ENCODE measurements at places on chromosomes 4 and X.

DNA sequence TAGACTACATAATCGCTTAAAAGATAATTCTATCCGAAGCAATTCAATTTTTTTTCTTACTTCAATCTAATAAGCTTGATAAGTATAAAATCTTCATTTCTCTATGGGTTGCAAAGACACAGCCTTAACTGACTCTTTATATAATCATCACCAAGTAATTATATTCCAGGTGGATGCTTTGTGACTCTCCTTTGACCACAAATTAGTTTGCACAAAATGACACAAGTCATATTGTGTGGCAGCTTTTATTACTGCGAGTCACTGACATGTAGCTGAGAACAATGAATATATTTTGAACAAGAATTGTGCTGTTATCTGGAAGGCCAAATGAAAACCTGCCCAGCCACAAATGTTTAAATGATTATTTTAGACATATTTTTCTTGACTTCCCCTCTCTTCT lies 1727.8 kb downstream of the ARAP2 start:
- no peak for DNase-seq

GRCh38 chrX:153485396-153486080 lies 9.2 kb upstream of the BGN start:
- no peak for DNase-seq

DNA sequence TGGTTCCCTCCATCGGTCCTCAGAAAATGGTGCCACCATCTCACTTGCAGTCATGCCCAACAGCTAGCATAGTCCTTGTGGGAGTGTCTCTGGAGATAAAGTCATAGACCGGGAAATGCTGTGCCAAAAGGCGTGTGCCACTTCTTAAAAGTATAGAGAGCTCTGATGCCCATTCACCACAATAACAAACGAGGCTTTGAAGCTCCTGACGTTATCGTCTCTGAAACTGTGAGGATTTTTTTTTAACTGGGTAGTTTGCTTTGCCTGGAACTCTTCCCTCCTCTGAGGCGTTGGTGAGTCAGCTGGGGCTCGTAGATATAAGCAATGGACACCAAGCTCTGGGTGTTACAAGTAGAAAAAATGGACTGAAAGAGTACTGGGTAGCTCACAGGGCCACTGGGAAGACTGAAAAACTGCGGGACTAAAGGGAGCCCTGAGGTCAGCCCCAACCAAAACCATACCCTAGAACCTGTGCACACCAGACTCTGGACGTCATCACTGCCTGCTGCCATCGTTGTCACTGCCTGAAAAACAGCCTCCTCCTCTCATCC lies 89.4 kb upstream of the TRIM2 start:
- DNase-seq: no peak

DNA sequence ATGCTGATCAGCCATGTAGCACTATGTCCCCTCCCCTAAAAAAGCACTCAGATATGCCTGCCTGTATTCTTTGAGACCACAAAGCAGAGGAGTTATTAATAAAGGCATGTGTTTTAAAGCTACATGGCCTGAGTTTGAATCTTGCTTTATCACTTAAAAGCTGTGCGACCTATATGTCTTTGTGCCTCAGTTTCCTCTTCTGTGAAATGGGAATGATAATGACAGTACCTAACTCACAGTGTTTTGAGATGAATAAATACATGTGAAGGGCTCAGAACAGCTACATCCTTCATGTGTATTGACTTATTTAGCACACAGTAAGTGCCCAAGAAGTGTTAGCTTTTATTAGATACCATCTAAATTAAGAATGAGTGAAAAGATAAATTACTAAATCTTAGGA lies 180.0 kb downstream of the WDFY3 start:
- no peak for DNase-seq

- DNase-seq: no peak
Observed at GRCh38 chr4:82247171-82247570, 126.6 kb downstream of the HNRNPD start.

DNA sequence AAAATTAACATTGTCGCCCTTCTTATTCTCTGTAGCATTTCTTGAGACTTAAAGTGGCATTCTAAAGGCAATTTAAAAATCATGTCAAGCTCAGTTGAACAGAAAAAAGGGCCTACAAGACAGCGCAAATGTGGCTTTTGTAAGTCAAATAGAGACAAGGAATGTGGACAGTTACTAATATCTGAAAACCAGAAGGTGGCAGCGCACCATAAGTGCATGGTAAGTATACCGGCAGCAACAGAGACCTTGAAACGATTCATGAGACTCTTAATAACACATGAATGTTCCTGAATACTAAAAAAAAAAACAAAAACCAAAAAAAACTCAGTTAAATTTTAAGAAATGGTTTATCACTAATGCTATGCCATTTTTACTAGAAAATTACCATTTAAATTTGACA lies 82.4 kb upstream of the HPRT1 start:
- DNase-seq: no peak

- no peak for DNase-seq
Observed at GRCh38 chrX:37425370-37425769, 76.2 kb downstream of the PRRG1 start.

GRCh38 chr4:53608242-53608641 lies 17.0 kb upstream of the LNX1 start:
- no peak for DNase-seq

GRCh38 chr4:110198435-110199416 lies at the start of gene ELOVL6:
TSS of gene ELOVL6 (minus strand) at chr4:110198615. CDS start at chr4:110198335, 280 bp downstream.
- DNase-seq: peak; percentile 4

DNA sequence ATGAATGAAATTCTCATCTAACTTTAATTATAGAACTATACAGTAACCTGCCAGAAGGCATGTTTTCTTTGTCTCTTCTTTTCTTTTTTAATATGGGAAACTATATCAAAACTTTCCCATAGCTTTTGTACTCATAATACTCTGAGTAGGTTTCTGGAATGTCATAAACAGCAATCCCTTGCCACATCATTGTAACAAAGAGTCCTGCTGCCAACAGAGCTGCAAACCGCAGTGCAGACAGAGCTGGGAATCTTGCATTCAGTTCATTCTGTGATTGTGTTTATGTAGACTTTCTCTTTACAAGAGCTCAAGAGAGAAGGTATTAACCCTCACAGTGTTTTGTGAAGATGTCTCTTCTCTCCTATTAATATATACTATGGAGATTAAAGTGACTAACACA lies 304.4 kb upstream of the SLIT2 start:
- DNase-seq: no peak

GRCh38 chrX:84078991-84079390 lies 109.0 kb downstream of the RPS6KA6 start:
- DNase-seq: no peak

DNA sequence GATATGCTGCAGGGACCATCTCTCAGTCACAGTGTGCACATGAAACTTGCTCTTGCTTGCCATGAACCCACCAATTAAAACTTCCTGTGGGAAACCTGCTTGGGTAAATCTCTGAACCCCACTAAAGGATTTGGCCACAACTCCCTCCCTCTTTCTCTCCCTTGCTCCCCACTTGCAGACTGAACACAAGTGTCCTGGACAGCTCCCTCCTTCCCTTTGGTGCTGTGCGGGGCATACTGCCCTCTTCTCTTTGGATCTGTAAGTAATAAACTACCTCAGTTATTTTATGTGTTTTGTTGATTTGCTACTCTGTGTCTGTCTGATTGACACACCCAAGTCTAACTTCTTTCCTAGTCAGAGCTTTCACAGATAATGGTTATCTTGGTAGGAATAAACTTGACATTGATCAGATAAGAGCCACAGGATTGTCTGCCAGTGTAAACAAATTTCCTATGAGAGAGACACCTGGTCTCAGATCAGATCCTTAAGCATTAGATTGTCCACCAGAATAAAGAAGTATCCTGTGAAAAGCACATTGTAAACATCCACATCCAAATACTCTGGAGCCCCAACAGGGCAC lies 41.8 kb downstream of the SULT1E1 start:
- DNase-seq: no peak

- no peak for DNase-seq
Observed at GRCh38 chr4:154709550-154709949, 34.2 kb upstream of the LRAT start.

- no peak for DNase-seq
Observed at GRCh38 chr4:185062606-185063005, 44.3 kb downstream of the HELT start.

- DNase-seq: no peak
Observed at GRCh38 chr4:149555799-149556198, 259.8 kb downstream of the IQCM start.

- no peak for DNase-seq
Observed at GRCh38 chrX:122868631-122869030, 315.4 kb upstream of the GRIA3 start.

DNA sequence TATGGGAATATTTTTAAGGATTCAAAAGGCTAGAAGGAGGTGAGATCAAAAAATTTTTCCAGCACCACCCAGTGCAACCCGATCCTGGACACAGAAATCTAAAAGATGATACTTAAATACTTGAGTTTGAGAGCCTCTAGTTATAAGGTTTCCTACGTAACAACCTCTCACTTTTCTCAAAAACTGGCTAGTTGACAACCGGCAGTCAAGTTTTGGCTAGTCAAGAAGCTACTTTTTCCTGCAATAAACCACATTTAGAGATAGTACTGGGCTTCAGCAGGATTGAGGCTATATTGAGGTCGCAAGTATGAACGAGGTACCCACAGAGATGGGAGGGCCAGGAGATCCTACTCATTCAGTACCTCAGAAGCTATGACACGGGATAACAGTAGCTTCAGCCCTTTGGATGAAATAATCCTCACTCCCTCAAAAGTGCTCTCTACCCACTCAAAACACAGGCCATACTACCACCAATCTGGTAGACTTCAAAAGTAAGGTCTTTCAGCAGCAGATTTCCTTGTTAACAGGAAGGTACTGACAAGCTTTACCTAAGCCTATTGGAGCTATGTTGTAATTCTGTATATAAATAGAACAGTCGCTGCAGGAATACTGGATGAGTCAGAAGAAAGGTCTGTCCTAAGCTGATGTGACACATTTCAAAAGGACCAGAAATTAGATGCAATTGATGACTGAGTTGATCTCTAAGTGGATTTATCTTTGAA lies 1.5 kb upstream of the TSPAN5 start:
- DNase-seq: no peak

- no peak for DNase-seq
Observed at GRCh38 chr4:38101563-38101962, 141.4 kb downstream of the PTTG2 start.

- no peak for DNase-seq
Observed at GRCh38 chrX:118698516-118699170, 28.8 kb upstream of the IL13RA1 start.

GRCh38 chr4:27692868-27693634 lies 832.4 kb downstream of the STIM2 start:
- DNase-seq: no peak

GRCh38 chr4:111718763-111719559 lies 426.3 kb upstream of the FAM241A start:
- DNase-seq: no peak

DNA sequence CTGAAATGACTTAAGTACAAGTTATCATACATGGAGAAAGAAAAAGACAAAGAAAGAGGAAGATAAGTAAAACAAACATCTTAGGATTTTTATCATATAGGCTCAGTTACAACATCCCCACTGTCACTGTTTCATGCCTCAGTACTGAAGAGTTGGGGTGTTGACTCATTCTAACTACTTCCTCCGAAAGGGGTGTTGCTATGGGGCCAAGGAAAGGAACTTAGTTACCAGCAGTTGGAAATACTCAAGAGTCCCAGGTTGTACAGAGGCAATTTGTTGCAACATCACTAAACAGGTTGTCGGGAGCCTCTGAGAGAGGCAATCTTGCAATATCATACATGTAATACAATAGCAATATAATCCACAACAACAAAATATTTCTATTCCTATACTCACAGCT lies 1264.7 kb downstream of the PCDH7 start:
- DNase-seq: no peak

DNA sequence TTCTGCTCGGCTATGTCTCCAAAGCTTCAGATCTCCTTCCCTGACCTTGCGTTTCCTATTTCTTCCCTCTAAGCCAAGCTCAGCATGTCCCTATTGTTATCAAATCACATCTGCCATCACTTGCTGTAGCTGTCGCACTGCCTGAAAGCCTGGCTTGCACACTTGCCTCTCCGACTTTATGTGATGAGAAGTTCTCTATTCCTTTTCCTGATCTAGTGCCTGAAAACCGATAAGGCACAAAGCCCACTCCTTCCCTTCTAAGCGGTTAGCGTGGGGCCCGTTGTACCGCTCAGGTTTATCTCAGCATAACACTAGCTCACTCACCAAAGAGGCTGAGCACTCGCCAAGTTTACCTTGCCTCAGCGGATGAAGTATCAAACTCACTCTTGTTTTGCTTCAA lies 816 bp downstream of the NMU start:
- DNase-seq: no peak

DNA sequence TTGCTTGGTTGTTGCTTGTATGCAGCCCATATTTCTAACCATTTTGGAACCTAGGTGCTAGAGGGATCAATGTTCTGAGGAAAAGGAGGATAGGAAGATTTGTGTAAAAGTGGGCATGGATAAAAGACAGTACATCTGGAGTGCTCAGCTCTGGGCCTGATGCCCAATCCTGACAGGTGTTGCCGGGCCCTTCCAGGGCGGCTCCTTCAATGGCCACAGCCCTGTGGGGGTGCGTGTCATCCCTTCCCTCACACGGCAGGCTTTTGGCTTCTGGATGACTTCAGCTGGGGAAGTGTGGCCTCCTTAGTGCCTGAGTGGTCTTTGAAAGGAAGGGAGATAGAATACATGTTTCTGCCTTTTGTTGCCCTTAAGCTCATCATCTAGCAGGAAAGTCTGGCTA lies 47.2 kb downstream of the NELFA start:
- no peak for DNase-seq

DNA sequence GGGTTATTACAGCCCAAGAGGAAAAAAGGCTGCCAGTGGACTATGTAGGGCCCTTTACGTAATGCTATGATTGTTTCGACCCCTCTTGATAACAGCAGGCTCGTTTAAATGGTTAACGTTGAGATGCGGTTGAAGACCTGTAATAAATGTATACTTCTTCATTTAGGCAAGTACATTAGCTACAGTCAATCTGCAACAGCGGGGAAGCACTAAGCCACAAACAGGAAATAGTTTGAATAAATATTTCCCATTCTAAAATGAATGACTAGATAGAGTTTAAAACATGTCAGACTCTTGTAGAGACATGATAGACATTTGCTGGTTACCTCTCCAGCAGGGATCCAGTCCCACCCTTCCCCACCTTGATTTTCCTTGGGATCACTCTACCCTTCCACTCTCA lies 38.1 kb upstream of the STIM2 start:
- no peak for DNase-seq

DNA sequence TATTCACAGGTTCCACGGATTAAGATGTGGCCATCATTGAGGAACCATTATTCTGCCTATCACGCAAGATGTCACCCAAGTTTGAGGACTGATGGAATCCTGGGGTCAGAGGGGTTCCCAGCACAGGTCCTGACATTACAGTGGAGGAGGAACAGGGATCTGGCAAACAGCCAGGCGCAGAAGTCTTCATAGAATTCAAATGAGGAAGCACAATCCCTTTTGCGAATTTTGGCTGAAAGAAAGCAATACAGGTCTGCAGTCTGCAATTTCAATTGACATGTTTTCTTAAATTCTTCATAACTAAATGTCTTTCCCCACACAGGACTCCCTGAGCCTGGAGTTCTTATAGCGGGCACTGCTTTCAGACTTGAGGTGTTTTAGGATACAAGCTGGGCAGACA lies 14.5 kb downstream of the DOCK11 start:
- no peak for DNase-seq

- DNase-seq: no peak
Observed at GRCh38 chr4:10006601-10007435, 14.5 kb downstream of the SLC2A9 start.

Measured in stimulated activated CD4-positive, alpha-beta T cell treated with anti-CD3 and anti-CD28 coated beads, Interleukin-1b, Interleukin-23, amount 100 ng/mL, for 1 hour (primary cell).